Stimulated activated CD8-positive, alpha-beta memory T cell treated with anti-CD3 and anti-CD28 coated beads, Interleukin-15, amount 100 ng/mL, for 24 hours (primary cell): ENCODE measurements at places on chromosomes 7 and 10.

- no peak for DNase-seq
Observed at GRCh38 chr7:92044940-92045339, 89.3 kb downstream of the CYP51A1 start.

DNA sequence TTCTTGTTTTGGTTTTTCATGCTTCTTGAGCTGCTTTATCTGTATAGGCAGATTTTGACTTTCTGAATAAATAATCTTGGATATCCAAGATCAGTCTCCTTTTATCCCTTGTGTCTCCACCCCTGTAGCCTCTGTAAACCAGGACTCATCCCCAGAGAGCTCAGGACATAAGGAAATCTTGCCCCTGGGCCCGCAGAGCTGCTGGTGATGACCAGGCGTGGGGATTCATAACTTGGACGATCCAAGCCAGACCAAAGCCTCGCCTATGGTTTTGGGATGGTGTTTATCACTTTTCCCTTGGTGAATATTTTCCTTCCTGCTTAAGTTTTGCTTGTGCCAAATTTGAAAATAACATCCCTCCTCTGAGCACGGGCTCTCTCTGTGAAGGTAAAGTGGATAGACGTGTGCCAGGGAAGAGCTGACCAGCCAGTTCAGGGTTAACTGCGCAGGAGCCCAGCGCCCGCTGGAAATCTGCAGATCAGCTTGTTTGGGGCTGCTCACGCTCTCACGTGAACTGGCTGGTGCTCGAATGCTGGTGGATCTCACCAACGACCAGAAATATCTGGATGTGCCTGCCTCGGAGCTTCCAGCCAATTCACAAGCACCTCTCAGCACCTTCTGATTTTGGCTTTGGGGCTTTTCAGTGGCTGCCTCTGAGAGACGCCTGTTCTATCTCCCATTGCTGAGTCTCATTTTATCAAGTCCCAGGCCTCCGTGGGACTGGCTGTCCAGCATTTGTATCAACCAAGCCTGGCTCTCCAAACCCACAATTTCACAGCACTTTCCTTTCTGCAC is 132.1 kb upstream of the BTBD16 start:
- no peak for DNase-seq

GRCh38 chr7:30469303-30469702 is 9.3 kb downstream of the NOD1 start:
- no peak for DNase-seq

DNA sequence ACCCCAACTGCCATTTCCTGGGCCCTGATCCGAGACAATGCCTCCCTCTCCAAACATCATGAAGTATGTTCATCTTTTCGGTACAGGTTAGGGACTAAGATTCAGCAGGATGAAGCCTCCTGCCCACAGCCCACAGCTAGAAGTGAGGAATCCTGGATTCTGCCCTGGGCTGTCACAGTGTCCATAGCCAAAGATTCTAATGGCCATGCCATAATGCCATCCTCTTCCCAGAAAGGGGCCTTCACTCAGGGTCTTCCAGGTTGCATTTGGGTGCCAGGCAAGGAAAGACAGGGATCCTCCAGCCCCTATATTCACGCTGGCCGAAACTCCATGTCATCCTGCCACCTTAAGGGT is 15.7 kb upstream of the ZMIZ1 start:
- DNase-seq = no peak

GRCh38 chr10:7787857-7788638 is at the start of the genes ATP5F1C and KIN:
Gene ATP5F1C (plus strand): TSS chr10:7788177. CDS start chr10:7788208, 31 bp downstream.
Gene KIN (minus strand): TSS chr10:7787993. CDS start chr10:7787933, 60 bp downstream.
- DNase-seq = peak; percentile 90

DNA sequence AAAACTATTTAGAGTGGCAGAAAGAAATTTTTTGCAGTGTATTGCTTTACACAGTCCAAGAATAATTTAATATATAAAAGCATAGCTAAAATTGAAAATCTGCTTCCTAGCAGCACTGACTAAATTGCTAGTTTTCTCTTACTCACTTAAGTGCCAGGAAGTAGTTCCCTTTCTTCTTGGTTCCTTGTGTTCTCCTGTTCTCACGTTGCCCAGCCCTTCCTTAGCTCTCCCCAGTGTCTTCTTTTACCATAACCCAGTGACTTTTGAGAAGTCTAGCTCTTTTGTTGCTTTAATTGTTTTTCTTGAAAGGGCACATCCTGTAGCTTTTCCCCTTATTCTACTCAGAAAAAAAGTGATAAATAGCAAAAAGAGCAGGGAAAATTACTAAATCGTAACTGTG is 215.5 kb downstream of the THSD7A start:
- no peak for DNase-seq

- no peak for DNase-seq
Observed at GRCh38 chr10:4945766-4946717, 17.2 kb upstream of the AKR1C1 start.

DNA sequence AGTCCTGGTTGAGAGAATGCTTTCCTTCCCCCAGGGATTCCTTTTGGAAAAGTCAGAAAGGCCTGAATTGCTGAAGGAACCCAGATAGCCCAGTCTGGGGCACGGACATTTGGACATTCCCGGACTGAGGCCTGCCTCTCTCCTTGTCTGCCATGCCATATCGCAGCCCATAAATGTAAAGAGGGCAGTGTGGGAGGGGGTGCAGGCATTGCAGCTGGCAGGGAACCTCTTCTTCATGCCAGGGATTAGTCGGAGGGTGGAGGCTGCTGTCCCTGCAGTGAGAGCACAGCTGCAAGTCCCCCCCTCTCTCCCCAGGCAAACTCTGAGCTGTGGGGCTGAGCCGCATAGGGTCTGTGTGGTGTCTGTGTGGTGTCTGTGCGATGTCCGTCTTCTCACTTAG is 486.0 kb upstream of the MKI67 start:
- no peak for DNase-seq

DNA sequence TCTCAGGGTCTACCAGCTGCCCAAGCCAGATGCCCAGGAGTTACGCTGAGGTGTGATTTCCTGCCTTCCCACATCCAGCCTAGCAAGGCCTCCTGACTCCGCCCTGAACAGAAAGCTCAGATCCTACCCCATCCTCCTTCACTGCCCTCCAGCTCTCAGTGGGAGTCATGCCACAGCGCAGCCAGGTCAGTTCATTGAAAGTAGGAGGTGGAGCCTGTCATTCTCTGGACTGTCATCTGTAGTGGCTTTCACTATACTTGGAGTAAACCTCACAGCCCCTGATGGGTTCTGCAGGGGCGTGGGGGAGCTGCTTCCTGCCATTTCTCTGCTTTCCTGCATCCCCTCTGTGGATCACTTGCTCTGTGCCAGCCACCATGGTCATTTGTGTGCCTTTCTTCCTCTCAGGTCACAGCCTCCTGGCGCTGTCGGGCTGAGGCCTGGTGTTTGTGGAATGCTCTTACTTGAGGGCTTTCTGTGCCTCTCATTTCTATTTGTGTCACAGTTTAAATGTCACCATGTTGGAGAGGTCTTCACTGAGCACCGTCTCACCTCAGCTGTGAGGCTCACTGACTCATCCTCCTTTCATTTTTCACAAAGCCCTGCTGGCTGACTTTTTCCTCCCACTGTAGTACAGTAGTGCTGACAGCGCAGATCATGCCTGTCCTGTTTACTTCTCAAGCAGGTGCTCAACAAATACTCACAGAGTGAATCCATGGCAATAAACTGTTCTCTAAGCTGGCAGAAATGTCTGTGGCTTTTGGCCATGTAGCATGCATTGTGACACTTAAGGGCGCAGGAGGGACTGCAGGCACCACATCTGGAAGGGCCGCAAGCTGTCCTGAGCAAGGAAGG is 61.0 kb upstream of the TMEM248 start:
- no peak for DNase-seq

- no peak for DNase-seq
Observed at GRCh38 chr10:61965703-61966395, 64.3 kb downstream of the ARID5B start.

DNA sequence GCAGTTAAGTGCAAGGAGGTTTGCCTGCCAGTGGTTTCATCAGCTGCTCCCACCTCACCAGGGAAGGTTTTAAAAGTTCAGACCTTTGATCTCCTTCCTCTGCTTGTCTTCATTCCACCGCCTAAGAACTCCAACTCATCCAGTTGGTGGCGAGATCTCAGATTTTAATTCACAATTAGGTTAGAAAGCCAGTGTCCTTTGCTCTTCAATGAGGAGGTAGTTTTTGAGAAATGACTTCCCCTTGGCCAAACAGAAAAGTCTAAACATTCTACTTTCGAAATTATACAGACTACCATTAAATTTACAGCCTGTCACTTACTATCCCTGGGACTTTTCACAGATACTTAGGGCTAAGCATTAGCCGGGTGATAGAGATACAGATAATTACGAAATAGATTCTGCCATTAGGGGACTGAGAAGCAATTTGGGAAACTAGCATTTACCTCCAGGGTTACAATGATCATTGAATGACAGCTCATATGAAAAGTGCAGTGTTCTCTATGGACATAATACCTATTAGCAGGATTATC is 513.4 kb upstream of the GHITM start:
- no peak for DNase-seq

DNA sequence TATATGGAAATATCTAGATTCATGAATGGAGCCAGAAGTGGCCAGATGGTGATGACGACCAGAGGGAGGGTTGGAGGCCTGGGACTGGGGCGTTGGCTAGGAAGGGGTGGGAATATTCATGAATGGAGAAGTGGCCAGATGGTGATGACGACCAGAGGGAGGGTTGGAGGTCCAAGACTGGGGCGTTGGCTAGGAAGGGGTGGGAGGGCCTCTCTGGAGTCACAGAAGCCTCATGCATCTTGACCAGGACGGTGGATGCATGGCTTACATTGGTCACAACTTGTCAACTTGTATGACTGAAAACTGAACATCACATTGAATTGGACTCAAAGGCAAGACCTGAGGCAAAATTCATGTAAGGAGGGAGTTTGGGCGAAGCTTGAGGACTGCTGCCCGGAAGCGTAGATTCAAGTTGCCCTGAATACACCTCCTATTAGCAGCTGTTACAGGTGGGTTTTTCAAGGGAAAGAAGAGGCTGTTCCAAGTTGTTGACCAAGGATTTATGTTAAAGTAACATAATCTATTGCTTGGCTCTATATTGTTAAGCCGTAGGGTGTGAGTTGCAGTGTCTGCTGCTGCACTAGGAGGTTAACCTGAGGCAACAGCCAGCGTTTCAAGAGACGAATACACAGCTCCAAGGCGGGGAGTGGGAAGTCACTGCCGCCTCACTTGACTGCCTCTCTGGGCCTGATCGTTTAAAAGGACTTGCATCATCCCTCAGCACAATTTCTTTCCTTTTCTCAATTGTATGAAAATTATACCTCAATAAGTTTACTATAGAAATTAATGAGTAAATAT is 55.1 kb upstream of the FAM20C start:
- DNase-seq = no peak

GRCh38 chr7:137110535-137110934 is 233.0 kb downstream of the PTN start:
- no peak for DNase-seq

DNA sequence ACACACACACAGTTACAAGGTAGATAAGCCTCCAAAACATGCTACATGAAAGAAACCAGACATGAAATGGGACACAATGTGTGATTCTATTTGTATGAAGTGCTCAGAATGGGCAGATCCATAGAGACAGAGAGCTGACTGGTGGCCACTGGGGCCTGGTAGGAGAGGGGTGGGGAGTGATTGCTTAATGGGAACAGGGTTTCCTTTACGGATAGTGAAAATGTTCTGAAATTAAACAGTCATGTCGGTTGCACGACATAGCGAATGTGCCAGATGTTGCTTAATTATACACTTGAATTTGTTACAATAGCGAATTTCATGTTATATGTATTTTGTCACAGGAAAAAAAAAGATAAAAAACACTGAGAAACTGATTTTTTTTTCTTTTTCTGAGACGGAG is 122.3 kb downstream of the SPDYE5 start:
- no peak for DNase-seq

DNA sequence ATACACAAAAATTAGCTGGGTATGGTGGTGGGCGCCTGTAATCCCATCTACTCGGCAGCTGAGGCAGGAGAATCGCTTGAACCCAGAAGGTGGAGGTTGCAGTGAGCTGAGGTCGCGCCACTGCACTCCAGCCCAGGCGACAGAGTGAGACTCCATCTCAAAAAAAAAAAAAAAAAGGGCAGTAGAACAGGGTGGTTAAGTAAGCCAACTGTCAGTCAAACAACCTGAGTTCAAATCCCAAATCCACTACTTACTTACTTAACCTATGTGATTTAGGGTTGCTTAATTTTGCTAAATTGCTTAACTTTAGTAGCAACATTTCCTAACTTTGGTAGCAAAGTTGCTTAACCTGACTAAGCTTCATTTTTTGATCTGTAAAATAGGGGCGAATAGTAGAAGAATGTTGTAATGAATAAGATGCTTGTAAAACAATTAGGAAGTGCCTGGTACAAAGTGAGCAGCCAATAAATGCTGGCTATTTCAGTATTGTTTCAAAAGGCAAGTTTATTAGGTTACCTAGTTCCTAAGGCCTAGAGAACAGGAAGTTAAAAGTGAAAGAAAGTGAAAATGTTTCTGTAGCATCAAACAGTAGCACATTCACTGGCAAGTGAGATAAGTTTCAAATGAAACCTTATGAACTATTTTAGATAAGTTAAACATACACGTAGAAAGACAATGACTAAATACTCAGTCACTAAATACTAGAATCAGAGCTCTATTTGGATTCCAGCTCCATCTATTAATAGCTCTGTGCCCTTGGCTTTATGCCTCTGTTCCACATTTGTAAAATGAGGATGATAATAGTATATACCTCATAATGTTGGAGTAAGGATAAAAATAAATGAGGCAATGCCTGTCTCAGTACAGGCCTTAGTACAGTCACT is 64.3 kb downstream of the HOXA1 start:
- DNase-seq = no peak

DNA sequence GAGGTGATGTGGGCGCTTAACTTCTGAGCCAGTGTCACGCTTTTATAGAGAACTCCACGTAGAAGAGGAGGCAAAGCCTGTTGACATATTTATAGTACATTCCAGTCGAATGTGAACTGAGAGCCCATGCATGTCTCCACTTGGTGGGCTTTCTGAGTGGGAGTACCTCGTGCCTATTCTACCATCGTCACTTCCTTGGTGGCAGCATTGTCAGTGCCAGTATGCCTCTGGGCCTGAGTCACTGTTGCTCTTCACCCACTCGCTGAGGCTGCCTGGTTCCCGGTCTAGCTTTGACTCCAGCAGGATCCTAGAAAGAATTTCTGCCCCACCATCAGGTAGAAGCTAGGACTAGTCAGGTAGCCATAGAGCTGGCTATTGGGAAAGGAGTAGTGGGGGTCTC is 30.0 kb upstream of the CDH23 start:
- DNase-seq = no peak

DNA sequence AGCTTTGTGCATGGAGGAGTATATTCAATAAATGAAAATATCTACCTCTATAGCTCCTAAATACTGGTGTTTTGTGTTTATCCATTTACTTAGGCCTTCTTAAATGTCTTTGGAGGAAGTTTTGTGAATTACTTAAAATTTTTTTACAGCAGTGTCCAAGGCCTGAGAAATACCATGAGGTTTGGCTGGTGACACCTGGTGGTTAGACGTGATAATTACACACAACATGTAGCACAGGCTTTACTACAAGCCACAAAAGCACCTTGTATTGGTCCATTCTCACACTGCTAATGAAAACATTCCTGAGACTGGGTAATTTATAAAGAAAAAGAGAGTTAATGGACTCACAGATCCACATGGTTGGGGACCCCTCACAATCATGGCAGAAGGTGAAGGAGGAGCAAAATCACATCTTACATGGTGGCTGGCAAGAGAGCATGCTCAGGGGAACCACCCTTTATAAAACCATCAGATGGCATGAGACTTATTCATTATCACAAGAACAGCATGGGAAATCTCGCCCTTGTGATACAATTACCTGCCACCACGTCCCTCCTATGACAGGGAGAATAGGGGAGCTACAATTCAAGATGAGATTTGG is 20.6 kb downstream of the HYAL4 start:
- no peak for DNase-seq

GRCh38 chr10:3925184-3925583 is 140.2 kb upstream of the KLF6 start:
- no peak for DNase-seq
